NCI-H460 (cell line): ENCODE measurements at places on chromosomes 16 and 17. TPM values are rescaled to one million over a fixed set of nuclear protein-coding genes. Genes with fewer than 3 reads are reported as not detected.

Gene TMC5
- 0.07 and 0.43 TPM in 2 replicates for total RNA-seq

Gene PPL
- total RNA-seq: 2.5 and 3.5 TPM in 2 replicates

Gene TOX3
- total RNA-seq: not detected in 2 replicates

Gene SEZ6L2
- total RNA-seq: 14.7 and 18.7 TPM in 2 replicates

Gene DRC7
- not detected in 2 replicates for total RNA-seq

Gene ZBTB4
- 14.7 and 15.3 TPM in 2 replicates for total RNA-seq

- no peak for DNase-seq
Measured at GRCh38 chr16:73215678-73216377, 167.9 kb upstream of the ZFHX3 start.

GRCh38 chr17:72005332-72006163 is 115.3 kb upstream of the SOX9 start:
- no peak for DNase-seq

DNA sequence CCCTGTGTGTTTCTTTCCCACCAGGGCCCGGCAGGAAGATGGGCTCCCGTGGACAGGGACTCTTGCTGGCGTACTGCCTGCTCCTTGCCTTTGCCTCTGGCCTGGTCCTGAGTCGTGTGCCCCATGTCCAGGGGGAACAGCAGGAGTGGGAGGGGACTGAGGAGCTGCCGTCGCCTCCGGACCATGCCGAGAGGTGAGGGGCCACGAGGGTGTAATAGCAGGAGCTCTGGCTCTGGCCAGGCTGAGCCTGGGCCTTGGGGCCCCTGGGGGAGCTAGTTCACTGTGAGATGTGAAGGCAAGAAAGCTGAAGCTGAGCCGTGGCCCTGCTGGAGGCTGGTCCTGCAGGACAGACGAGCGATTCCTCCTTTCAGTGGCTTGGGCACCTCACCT is 20.0 kb downstream of the C1QTNF1 start:
- DNase-seq: no peak

DNA sequence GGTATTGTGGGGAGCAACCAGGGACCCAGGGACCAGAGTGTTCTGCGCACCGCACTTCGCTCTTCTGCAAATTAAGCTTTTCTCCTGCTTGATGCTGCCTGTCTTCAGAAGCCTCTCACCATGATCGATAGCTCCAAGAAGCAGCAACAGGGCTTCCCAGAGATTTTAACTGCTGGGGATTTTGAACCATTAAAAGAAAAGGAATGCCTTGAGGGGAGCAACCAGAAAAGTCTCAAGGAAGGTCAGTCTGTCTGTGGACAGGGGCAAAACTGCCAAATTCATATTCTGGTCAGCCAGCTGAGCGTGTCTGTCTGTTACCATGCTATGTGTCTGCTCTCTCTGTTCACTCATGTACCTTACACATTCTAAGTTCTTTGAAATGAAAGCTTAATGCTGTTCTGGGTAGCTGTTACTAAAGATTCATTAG is 115.7 kb downstream of the MRTFB start:
- no peak for DNase-seq

DNA sequence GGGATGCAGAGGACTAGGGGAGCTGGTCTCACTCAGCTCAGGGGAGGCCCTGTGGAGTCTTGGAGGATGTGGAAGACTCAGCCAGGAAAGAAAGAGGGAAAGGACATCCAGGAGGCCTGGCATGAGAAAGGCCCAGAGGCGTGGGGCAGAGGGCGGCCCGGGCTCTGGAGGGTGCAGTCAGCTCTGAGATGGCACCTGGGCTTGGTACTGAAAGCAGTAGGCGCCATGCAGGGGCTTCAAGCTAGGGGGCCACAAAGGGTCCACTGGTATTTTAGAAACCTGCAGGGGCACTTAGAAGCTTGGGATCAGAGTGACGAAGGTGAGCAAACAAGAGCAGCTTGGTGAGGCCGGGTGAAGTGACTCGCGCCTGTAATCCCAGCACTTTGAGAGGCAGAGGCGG is 5.6 kb downstream of the FAM171A2 start:
- no peak for DNase-seq

GRCh38 chr17:76005263-76006149 is 4.9 kb downstream of the CDK3 start:
- DNase-seq: peak; percentile 72

- no peak for DNase-seq
Measured at GRCh38 chr17:43449470-43450248, 34.1 kb upstream of the DHX8 start.

- no peak for DNase-seq
Measured at GRCh38 chr17:28974451-28974850, 23.1 kb upstream of the PHF12 start.

- DNase-seq: no peak
Measured at GRCh38 chr16:89257757-89258465, 40.4 kb downstream of the ZNF778 start.

DNA sequence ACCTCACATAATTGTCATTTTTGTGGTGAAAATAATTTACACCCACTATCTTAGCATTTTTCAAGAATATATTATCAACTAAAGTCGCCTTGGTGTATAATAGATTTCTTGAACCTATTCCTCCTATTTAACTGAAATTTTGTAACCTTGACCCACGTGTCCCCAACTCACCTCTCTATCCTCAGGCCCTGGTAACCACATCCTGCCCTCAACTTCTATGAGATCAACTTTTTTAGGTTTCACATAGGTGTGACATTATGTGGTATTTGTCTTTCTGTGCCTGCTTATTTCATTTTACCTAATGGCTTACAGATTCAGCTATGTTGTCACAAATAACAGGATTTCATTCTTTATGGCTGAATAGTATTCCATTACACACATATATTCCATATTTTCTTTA is 73.0 kb upstream of the CNTNAP4 start:
- no peak for DNase-seq

DNA sequence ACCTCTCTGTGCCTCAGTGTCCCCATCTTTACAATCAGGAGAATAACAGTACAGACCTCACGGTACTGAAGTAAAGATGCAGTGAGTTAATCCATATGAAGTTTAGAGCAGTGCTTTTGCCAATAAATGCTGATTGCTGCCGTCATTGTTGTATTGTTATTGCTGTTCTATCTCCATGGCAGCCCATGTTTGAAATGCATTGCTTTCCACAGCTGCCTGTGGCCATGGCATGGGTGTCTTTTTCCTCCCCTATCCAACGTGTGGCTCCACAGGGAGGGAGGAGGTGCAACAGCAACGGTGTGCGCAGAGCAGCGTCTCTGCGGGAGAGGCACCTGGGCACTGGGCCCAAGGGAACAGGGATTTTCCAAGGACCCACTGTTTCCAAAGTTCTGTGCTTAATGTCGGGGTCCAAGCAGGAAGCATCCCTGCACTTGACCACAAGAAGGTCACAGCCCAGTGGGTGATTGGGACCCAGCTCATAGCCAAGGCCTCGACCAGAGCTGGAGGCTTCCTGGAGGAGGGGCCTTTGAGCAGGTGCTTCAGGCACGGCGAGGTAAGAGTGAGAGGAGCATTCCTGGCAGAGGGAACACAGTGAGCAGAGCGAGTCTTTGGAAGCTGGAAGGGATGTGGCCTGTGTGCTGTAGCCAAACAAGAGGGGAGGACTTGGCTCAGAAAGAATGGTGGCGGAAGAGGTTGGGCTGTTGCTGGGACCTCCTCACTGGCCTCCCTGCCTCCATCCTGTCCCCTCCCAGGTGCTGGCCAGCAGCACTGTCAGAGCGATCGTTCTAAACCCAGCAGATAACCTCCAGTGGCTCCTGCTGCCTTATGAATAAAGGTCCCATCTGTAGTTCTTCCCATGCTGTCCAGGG is 3.9 kb downstream of the RAI1 start:
- no peak for DNase-seq

DNA sequence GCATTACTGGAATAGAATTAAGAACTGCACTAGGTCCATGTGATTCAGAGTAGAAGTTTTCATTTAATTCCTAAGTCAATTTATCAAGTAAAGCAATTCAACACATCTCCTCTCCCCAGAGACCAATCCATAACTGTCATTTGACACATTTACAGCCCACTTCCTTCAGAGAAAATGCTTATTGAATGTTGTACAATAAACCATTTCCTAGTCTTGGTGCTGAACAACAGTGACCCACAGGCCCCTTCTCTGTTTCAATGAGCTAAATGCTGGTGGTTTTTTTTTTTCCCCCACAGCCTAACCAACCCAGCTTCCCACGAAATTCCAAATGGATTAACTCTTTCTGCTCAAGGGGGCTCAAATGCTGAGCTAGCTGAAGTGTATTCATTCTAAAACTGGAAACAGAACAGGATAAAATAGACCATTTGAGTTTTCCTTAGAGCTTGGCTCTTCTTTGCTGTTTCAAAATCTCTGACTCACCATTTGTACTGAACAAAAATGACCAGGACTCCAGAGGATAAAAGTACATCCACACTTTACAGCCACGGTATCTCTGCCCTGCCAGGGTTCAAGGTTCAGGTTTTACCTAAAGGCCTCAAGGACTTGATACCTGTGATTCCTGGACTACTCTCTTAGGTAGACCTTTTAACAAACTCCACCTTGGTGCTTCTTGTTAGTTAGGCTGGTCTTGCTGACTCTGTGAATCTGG is 62.3 kb downstream of the TMEM100 start:
- no peak for DNase-seq

DNA sequence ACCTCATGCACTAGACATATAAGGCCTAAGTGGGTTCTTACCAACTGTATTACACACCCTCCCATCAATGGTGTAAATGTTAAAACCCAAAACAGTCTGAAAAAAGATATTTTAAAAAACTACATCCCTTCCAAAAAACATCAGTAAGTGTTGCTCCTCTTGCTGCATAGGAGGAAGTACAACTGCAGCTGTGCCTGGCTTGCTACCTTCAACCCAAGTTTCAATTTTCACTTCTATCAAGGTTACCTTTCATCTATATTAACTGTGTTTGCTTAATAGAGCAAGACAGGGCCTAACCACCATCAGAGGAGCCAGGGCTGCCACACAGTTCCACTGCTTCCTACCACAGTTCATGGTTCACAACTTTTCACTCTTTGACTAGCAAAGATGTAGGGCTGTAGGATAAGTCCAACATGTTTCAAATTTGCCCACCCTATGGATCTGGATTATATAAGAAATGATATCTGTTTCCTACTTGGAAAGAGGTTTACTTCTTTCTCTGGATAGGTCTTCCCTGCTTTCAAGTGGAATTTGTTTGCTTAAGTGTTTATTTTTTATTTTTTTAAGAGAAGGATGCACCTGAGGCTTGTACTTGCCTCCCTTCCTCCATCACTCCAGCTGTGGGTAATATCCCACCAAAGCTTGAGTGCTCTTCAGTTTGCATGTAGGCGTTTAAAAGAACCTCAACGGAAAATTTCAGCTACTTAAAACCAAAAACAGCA is 56.7 kb downstream of the GRB7 start:
- no peak for DNase-seq
